ENCODE measurements at places on chromosomes 13 and 19.

- no peak for DNase-seq
Measured at GRCh38 chr13:65453982-65454381, 1776.2 kb downstream of the PCDH9 start.

DNA sequence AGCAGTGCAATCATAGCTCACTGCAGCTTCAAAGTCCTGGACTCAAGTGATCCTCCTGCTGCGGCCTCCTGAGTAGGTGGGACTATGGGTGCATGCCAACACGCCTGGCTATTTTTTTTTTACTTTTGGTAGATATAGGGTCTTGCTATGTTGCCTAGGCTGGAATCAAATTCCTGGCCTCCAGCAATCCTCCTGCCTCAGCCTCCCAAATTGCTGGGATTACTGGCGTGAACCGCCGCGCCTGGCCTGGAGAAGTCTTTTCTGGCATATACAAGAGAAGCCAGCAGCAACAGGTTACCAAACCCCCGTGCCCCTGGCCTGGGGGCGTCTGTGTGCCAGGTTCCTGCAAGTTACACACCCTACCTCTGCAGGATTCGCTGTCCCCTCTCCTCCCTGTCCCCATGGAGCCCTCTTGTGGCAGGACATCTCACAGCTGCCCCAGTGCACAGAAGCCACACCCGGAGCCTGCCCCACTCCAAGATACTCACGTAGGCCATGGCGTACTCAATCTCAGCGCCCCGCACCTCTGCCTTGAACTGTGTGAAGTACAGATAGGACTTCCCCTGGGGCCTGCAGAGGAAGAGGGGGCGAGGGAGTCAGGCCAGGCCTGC lies 9.9 kb downstream of the MYDGF start:
- DNase-seq, result no peak

DNA sequence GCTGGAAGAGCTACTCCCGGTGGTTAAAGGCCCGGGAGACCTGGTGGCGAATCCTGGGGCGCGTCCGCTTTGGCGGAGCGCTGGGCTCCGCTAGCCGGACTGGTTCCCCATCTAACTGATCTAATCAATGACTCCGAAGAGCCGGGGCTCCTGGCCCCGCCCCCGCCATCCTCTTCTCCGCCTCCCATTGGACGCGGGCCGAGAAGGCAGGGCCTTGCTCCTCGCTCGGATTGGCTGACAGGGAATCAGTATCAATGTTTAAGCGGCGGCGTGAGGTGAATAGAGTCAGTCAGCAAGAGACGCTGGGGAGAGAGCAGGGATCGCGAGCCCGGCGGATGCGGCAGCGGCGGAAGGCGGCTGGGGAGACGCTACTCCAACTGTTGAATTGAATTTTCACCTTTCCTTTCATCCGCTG lies 1.7 kb upstream of the PCDH17 start:
- peak; percentile 50 for DNase-seq

DNA sequence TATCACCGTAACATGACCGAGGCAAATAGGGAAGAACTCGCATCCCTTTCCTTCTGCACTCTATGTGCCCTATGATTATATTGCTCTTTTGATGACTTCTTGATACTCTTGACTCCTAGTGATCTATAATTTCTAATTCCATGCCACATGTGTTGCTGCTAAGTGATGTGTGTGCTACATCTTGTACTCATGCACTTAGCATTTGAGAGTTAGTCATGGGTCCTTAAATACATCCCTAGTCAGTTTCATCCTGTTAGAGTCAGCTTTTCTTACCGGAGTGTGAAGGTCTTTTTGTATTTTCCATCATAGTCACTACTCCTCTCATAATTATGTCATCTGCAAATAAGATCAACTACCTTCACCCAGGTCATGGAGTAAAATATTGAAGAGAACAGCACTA lies 30.2 kb downstream of the RXFP2 start:
- no peak for DNase-seq

- peak; percentile 81 for DNase-seq
Measured at GRCh38 chr19:18419195-18419698, at the start of gene SSBP4. TSS of gene SSBP4 (plus strand) at chr19:18419398. CDS start at chr19:18419649, 251 bp downstream.

DNA sequence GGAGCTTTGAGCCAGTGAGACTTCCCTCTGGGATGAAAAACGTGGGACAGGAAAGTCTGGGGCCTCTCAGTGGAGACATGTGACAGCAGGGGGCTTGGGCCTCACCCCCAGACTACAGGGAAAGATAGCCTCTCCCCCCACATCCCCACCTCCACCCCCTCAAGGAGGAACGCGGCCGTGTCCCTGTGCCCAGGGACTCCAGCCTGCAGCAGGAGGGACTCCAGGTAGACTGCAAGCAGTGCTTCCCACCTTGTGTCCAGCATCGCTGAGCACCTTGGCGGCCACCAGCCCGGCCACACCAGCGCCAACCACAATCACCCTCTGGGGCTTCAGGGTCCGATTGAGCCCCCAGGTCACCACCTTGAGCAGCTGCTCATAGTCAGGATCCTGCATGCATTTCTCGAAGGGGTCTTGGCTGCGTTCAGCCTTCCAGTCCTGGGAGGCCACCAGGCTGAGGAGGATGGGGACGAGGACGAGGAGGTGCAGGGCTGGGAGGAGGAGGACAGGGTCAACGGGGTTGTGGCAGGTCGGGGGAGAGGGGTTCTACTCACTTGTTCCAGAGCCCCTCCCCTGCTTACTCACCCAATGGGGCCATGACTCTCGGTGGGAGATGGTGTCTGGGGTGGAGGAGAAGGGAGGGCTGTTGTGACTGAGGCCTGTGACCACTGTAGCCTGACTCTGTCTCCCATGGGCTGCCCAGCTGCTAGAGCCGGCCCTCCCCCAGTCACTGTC lies 955 bp downstream of the IL4I1 start:
- no peak for DNase-seq

GRCh38 chr19:48627865-48628314 lies 8.6 kb downstream of the SPHK2 start:
- DNase-seq, result no peak

GRCh38 chr13:40792284-40793051 lies 3.1 kb downstream of the SLC25A15 start:
- no peak for DNase-seq

DNA sequence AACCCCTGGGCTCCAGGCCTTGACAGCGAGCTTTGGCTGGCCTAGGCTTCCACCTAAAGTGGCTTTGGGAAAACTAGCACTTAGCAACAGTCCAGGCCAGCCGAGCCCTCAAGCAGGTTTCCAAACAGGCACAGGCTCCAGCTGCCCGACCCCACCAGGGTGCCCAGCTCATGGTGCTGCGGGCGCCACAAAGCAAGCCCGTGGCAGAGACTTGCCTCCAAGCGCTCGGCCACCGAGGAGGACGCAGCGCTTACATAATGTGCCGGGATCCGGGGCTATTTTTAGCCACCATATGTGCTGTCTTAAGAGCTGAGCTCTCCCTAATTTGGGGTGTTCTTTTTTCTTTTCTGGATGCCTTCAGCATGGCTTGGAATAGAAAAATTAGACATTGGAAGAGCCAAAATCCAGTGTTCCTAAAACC lies 56.1 kb upstream of the F7 start:
- no peak for DNase-seq

DNA sequence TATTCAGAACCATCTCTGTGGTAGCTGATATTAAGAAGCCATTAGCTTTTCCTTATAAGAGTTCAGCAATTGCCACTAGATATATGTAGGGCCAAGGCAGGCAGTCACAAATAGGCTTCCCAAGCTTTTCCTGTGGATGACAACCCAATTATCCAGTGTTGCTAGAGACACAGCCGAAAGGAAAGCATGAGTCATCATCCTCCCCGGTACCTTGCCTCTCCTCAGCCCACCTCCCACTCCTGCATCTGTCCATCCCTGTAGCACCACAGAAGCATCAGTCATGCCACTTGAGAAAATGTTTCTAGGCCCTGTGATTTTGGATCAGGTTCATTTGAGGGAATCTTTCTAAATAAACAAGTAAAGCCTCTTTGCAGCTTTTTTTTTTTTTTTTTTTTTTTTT lies 204.3 kb downstream of the DNAJC15 start:
- DNase-seq, result no peak

GRCh38 chr19:16566161-16566560 lies 6.1 kb downstream of the SLC35E1 start:
- peak; percentile 79 for DNase-seq

- no peak for DNase-seq
Measured at GRCh38 chr13:65642996-65643395, 1587.1 kb downstream of the PCDH9 start.

GRCh38 chr19:13078897-13079541 lies 23.6 kb downstream of the LYL1 start:
- no peak for DNase-seq

DNA sequence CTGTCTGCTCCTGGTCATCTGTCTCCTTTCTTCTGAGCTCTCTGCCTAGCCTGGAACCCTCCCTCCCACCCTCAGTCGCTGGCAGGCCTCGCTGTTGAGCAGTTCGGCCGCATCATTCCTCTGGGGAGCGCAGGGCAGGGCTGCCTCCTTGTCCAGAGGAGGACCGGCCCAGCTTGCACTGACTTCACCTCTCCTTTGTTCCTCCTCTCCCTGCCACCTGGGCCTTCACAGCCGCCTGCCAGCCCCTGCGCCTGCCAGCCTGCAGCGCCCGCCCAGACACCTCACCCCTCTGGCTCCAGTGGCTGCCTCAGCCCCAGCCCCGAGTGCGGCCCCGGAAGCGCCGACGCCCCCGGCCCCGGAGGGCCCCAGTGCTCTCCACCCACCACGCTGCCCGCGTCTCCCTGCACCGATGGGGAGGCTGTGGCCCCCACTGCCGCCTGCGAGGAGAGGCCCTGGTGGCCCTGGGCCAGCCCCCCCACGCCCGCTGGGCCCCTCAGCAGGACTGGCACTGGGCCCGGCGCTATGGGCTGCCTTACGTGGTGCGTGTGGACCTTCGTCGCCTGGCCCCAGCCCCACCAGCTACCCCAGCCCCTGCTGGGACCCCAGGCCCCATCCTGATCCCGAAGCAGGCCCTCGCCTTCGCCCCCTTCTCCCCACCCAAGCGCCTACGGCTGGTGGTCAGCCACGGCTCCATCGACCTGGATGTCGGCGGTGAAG lies 7.2 kb downstream of the KMT5C start:
- no peak for DNase-seq

GRCh38 chr19:54739587-54740497 lies 1.5 kb downstream of the KIR2DL3 start:
- DNase-seq, result no peak

DNA sequence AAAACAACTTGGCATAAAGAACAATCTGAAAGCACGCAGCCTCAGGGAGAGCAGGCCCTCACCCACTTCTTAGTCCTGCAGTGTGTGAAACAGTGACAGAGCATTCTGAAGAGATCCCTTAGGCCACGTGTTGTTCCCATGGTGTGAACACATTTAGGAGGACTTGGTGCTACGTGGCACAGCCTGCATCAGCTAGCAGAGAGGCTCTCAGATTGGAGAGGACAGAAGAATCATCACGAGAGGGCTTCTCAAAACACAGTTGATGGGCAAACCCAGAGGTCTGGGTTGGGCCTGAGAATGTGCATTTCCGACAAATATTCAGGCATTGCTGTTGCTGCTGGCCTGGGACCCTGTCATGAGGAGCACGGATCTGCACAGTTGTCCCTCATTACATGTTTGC lies 26.1 kb upstream of the TFDP1 start:
- no peak for DNase-seq

- DNase-seq, result no peak
Measured at GRCh38 chr13:44904967-44905366, 84.3 kb downstream of the NUFIP1 start.

- DNase-seq, result no peak
Measured at GRCh38 chr13:45242070-45242469, 41.2 kb upstream of the KCTD4 start.

GRCh38 chr19:46299004-46299509 lies 2.2 kb downstream of the HIF3A start:
- no peak for DNase-seq

GRCh38 chr19:38664503-38665211 lies 17.2 kb downstream of the ACTN4 start:
- no peak for DNase-seq

- no peak for DNase-seq
Measured at GRCh38 chr19:2099054-2099501, 2.4 kb downstream of the IZUMO4 start.

DNA sequence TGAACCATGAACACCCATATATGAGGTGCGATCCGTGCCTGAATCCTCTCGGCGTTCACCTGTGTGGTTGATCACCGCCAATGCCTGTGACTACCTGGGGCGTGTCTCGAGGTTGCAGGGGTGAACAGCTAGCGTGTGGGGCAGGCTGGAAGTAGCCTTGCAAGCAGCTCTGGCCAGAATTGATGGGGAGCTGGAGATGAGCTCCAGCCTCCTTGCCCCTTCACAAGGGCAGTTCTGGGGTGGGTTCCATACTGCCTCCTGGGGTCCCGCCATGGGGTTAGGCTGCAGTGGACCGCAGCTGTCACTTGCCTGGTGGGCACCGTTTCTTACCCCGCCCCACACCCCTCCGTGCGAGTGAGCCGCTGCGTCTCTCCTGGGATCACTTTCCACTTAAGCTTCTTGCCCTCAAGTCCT lies 154.5 kb upstream of the SOX1 start:
- no peak for DNase-seq

GRCh38 chr19:39382991-39383828 lies 7.7 kb downstream of the PAF1 start:
- DNase-seq, result no peak

DNA sequence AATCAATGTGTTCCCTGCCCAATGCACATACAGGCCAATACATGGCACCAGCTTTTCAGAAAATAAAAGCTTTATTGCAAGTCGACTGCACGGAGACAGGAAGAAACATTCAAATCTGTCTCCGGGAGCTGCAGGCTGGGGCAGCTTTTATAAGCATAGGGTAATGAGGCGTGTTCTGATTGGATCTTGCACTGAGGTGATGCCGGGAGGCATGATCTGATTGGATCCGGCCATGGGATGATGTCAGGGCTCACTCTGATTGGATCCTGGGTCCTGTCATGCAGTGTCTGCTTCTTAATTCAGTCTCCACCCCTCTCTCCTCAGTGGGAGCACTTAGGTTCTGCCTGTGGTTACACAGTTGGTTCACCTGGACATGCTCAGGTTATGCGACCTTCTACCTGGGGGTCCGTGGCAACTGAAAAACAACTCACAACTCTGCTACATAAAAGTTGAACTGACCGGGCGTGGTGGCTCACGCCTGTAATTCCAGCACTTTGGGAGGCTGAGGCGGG lies 11.8 kb upstream of the FBN3 start:
- DNase-seq, result peak; percentile 45

DNA sequence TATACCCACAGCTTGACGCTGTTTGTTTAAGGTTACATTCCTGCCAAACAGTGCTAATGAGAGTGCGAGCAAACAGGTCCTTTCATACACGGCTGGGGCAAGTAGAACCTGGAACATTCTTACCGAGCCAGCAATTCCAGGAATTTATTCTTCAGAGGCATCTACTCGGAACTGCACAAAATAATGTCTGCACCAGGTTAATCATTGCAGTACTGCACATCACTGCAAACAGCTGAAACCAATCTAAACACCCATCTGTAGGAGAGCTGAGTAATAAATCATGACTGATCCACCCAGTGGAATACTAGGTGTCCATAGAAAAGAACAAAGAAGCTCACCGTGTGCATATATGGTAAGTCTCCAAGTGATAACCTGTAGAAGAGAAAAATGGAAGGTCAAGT lies 1.2 kb upstream of the ZNF579 start:
- DNase-seq, result no peak

DNA sequence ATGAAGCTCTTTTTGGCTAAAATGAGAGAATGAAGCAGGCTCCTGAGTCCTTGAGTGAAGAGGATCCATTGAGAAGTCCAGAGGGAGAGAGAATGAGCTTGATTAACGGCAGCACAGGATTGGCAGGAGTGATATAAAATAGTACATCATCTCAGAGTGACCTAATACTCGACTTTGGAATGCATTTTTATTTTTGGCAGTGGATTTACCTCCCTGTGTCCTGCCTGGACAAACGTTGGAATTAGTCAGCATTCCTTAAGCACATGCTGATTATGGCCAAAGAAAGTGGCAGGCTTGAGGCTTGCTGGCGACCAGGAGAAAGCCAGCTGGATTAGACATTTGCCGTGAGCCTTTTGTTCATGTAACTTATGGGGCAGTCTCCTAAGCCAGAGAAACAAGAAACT lies 22.9 kb downstream of the LRCH1 start:
- no peak for DNase-seq
